ENCODE measurements at places on chromosomes 1 and 21.

- no peak for DNase-seq
Measured at GRCh38 chr1:77906019-77906545, 17.7 kb downstream of the NEXN start.

- DNase-seq = no peak
Measured at GRCh38 chr1:15731735-15732685, 4.0 kb upstream of the SLC25A34 start.

- DNase-seq = no peak
Measured at GRCh38 chr1:64901663-64902062, 64.7 kb downstream of the JAK1 start.

GRCh38 chr1:240109920-240110636 lies 18.4 kb downstream of the FMN2 start:
- DNase-seq = no peak

- no peak for DNase-seq
Measured at GRCh38 chr21:41360072-41360821, 1.6 kb upstream of the MX2 start.

GRCh38 chr21:39048064-39048463 lies 135.2 kb downstream of the PSMG1 start:
- DNase-seq = peak; percentile 33

DNA sequence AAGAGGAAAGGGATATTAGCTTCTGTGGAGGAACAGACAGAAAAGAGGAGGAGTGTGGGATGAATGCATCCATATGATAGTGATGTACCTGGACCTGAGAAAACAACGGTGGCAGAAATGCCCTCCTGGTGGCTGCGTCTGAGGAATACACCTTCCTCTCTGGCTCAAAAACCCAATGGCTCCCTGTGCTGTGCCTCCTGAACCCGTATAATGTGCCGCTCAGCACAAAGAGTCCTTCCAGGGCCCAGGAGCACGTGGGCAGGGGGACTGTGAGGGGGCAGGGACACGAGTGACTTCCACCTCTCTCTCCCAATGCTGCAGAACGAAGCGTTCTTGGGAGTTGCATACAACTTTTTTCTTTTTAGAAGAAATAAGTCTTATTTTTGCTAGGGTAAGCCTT lies 31.2 kb downstream of the IRF2BP2 start:
- DNase-seq = no peak

- no peak for DNase-seq
Measured at GRCh38 chr1:227898502-227899140, 49.1 kb downstream of the WNT9A start.

GRCh38 chr21:33496345-33496744 lies 4.8 kb upstream of the DNAJC28 start:
- no peak for DNase-seq

GRCh38 chr1:224528900-224529299 lies 87.2 kb upstream of the CNIH3 start:
- DNase-seq = no peak

- DNase-seq = peak; percentile 44
Measured at GRCh38 chr1:10667861-10668761, 128.3 kb downstream of the CASZ1 start.

DNA sequence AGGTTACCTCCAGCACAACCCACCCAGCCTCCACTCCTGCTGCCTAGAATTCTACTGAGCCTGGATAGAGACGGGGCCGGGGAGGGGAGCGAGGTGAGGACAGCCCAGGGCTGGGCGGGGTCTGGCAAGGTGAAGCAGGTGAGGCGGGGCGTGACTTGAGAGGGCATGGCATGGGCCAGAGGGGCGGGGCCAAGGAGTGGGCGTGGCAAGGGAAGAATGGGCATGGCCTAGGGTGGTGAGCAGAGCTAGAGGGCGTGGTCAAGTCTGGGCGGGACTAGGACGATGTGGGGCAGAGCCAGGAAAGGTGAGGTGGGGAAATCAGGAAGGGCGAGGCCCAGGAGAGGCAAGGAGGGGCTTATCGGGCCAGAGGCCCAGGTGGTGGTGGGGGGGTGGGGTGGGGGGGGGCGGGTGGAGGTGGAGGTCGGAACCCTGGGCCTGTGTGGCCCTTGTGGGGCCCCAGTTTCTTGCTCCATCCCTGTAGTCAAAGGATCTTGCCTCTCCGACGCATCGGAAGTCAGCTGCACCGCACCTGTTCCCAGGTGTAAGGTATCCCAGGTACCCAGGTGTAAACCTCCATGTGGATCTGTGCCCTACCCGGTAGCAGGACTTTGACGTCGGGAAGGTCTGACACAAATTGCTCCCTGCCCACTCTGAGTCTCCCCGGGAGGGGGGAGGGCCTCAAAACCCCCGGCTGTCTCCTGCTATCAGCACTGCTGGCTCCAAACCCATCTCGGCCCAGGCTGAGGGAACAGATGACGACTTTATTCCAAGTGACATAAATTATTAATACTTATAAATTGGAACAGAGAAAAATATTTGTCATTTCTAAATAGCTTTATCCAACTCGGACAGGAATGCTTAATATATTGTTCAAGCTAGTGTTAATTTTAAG lies 32.9 kb upstream of the UTS2 start:
- no peak for DNase-seq
